Muscle of arm (tissue), 14 donors: ENCODE measurements at places on chromosomes 7 and 10.

- peak; percentile 15 for DNase-seq
Measured at GRCh38 chr7:26543951-26544350, 252.3 kb downstream of the SNX10 start.

- no peak for DNase-seq
Measured at GRCh38 chr7:12315049-12315448, 88.6 kb downstream of the VWDE start.

DNA sequence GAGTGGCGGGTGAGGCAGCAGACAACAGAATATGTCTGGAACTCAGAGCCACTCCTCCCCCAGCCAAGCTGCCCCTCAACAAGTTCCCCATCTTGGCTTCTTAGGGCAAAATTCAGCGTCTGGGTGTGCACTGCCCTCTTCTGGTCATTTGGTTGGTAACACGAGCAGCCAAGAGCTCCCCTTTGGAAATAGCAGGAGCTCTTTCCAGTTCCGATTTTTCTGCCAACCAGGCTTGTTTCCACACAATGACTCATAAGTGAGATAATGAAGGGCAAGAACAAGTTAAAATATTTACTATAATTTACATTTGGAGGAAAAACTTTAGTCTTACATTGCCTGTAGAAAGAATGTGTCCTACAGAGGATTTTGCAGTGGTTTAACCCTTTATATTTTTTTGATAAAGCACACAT lies 70.5 kb downstream of the ADCYAP1R1 start:
- DNase-seq: peak; percentile 89

GRCh38 chr10:76021398-76021797 lies 590.0 kb downstream of the LRMDA start:
- no peak for DNase-seq

DNA sequence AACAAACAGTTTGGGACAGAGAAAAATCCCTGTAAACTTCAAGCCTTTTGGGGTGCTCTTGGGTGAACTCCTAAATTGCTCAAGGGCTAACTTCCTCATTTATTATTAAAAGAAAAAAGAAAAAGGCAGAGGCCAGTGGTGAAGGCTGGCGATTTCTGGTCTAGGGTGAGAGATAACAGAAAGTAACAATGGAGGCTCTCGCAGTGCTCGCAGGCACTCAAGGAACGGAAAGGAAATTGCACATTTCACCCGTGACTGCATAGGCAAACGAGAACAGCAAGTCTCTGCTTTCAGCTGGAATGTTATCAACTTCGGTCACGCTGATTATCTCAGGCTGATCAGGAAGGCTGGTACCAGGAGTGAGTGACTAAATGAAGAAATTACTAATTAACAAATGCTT lies 70.7 kb downstream of the PRKAG2 start:
- no peak for DNase-seq

GRCh38 chr10:50440489-50440888 lies 183.3 kb downstream of the SGMS1 start:
- DNase-seq: no peak

- peak; percentile 4 for DNase-seq
Measured at GRCh38 chr7:121833991-121834390, 39.0 kb upstream of the PTPRZ1 start.

DNA sequence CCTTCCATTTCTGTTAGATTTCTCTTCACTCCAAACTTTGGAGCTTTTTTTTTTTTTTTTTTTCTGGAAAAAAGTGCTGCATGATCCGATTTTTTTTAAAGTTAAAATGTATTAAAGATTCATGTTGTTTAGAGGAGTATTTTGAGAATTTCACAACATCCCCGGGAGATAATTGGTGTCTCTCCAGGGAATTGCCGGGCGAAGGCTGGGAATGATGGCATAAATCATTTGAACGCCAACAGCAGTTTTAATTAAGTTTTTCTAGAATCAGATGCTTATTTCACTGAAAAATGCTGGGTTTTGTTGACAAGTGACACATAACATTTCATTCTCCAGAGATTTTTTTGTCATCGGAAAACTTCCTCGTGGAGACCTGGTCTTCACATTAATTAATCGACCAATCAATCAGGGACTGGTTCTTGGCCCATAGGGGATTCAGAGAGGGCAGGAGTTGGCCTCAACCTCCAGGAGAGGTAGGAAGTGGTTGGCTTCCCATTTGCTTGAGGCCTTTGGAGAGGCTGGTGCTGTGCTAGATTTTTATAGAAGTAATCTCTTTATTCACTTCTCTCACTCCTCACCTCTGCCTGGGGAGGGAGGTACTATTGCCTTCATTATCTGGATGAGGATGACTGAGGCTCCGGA lies 439.4 kb downstream of the TYW1 start:
- DNase-seq: no peak

- DNase-seq: no peak
Measured at GRCh38 chr7:77979219-77979618, 180.6 kb downstream of the PHTF2 start.

DNA sequence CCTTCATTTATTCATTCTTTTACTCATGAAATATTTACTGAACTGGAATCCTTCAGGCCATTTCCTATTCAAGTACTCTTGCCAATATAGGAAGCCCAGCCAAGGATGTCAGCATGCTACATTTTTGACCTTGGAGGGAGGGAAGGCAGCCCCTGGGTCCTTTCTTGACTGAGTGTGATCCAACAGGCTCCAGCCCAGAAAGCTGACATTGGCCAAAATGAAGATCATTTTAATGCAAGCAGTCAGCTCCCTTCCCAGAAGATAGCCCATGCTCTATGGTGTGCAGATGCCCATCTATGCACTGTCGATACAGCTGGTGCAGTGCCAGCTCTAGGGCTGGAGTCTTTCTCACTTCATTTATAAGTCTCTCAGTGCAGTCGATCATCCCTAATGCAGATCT lies 646.0 kb downstream of the KCNMA1 start:
- peak; percentile 81 for DNase-seq

DNA sequence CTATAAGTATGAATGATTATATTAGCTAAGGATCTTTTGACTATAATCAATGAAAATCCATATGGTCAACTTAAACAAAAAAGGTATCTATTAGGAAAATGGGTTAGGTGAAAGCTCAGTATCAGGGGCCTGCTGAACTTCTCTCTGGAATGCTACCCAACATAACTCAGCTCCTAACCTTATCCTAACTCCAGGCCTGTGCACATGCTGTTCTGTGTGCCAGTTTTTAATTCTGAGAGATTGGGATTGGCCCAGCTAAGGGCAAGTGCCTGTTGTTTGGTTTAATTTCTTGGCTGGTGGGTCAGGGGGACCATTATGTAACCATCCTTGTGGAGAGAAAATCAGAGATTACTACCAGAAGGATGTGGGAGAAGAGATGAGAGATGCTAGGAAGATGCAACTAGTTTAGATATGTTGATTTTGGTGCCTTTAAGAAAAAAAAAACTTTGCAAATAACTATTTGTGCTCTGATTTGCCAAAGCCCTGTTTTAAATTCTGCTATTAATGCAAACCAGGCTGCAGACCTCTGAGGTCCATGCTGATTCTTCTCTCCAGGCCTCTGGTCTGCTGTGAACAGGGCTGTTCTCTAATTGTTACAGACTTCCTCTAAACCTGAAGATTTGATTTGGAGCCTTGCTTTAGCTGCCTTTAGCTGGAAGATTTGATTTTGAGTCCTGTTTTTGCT lies 23.9 kb upstream of the HDAC9 start:
- no peak for DNase-seq

GRCh38 chr7:153518201-153518984 lies 533.8 kb upstream of the DPP6 start:
- DNase-seq: no peak

DNA sequence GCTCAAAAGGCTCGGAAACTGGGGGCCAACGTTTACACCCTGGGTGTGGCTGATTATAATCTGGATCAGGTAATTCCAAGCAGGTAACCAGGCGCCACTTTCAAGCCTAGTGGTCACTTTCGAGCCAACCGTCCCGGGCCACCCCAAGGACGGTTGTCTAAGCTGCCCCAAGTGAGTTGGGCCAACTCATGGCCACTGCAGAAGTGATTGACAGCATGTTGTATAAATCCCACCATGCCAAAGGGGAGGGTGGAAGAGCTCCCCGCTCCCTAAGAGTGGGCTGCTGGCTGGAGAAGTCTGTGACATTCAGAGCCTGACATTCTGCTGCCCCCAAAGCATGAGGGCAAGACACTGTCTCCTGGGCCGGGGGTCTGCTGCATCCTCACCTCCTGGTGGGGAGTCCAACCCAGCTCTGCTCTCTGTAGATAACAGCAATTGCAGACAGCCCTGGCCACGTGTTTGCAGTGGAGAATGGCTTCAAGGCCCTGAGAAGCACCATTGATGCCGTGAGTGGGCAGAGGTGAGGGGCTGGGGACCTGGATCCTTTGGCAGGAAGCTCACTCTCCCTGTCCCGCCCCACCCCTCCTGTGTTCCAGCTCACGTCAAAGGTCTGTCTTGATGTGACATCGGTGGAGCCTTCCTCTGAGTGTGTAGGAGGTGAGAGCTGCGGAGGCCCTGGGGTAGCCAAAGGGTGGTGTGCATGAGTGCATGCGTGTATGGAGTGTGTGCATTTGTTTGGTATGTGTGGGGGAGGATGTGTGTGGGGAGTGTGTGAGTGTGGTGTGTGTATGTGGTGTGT lies 10.8 kb downstream of the ANTXRL start:
- DNase-seq: no peak

GRCh38 chr10:33478675-33479125 lies 144.2 kb upstream of the NRP1 start:
- DNase-seq: no peak

- no peak for DNase-seq
Measured at GRCh38 chr10:6474871-6475270, 105.2 kb downstream of the PRKCQ start.

DNA sequence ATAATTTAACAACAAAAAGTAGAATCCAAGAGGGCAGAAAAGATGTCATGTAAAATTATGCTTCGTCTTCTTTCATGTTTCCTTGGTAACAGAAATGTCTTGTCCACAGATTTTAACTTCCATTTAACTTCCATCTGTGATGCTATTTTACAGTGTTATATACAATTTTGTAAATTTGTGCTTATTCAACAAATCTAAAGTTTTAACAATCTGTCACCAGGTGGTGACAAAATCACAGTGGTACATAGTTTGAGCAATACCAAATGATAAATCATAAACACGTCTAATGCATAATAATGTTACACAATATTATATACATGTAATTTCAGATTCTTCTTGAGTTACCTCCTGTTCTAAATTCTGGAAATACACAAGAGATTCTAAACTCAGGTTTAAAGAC lies 784.4 kb upstream of the CELF2 start:
- DNase-seq: no peak

- DNase-seq: no peak
Measured at GRCh38 chr7:132234711-132235110, 341.6 kb downstream of the PLXNA4 start.

GRCh38 chr10:132455986-132456847 lies 59.2 kb downstream of the PWWP2B start:
- no peak for DNase-seq

DNA sequence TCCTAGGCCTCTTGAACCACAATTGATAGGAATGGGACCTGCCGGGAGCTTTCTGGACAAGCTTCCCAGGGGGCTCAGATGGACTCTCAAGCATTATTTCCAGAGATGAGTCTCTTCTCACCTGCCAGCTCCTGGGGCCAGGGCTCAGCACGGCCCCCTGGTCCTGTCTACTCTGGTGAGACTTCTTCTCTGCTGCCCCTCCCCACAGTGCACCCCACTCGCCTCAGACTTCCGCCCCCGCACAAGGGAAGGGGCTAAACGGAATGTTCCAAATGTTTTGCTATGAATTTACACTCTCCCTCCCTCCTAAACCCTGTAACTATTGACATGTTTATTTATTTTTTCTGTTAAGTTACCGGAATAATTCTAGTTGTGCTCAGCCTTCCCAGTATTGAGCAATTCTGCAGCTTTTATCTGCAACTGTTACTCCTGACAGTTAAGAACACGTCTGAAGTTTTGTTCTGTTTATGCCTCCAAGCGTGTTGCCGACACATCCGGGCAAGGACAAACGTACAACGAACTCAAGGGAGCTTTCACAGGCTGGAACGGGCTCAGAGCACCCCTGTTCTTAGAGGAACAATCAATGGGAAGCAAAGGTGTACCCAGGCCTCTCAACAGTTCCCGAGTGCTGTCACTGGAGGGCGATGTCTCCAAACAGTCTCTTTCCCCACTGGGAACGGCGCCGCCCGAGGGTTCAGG lies 55.2 kb downstream of the FHIP2A start:
- DNase-seq: no peak

DNA sequence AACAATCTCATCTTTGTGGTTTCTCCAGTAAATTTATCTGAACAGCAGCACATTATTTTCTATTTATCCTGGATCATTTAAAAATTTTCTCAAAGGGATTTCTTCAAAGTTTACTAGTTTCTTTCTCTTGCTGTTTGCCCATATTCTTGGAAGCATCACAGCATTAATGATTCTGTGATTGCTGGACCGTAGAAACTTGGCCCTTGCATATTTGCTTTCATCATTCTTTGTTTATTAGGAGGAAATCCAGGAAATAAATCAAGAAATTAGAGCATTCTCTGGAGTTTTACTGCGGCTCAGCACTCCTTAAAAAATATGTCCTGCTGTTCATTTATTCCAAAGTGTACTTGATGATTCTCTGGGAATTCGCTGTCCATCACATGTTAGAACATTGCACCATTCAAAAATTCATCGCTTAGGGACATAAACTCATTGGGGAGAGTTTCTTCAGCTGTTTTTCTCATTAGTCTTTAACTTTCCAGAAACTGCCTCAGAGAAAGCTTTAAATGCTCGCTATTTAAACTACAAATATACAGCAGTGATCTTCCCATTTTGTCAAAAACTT lies 264.0 kb upstream of the CDC14C start:
- peak; percentile 53 for DNase-seq

DNA sequence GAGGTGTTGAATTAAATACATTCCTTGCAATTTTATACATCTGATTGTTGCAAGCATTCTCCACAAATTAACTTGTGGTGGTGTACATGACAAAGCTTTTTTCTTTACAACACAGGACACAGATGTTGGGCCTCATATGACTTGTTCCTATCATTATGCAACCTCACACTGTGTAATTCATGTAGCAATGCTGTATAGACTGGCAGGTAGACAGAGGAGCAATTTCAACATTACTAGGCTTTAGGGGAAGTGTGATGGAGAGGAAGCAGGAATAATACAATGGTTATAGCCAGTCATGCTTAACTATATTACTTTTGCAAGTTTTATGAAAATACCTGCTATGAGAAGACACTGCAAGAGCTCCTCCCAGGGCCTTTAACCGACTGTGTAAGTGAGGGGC lies 832.1 kb downstream of the CNTNAP2 start:
- DNase-seq: no peak

GRCh38 chr7:47836080-47836479 lies 112.2 kb downstream of the PKD1L1 start:
- no peak for DNase-seq
